ENCODE measurements at places on chromosomes 1 and 21. TPM values are rescaled to one million over a fixed set of nuclear protein-coding genes. Genes with fewer than 3 reads are reported as not detected.
A peak's percentile ranks its signal among the peaks of the same experiment; 100 is the strongest.

HAO2 gene
- polyA plus RNA-seq: not detected

KIF17 gene
- 1.4 TPM for polyA plus RNA-seq

IL23R gene
- not detected for polyA plus RNA-seq

ATPAF1 gene
- polyA plus RNA-seq: 36.5 TPM

OR2T35 gene
- not detected for polyA plus RNA-seq

CIART gene
- 6.3 TPM for polyA plus RNA-seq

S100A8 gene
- 144 TPM for polyA plus RNA-seq

OR2L2 gene
- polyA plus RNA-seq: not detected

MSH4 gene
- not detected for polyA plus RNA-seq

ITLN1 gene
- 1.5 TPM for polyA plus RNA-seq

FNBP1L gene
- 9.2 TPM for polyA plus RNA-seq

CTSS gene
- 17.7 TPM for polyA plus RNA-seq

SGIP1 gene
- 1.9 TPM for polyA plus RNA-seq

RHEX gene
- 2.4 TPM for polyA plus RNA-seq

DLGAP3 gene
- polyA plus RNA-seq: 0.25 TPM

IGFN1 gene
- polyA plus RNA-seq: 0.05 TPM

REN gene
- polyA plus RNA-seq: not detected

VASH2 gene
- 0.92 TPM for polyA plus RNA-seq

HPDL gene
- 6.6 TPM for polyA plus RNA-seq

DNA sequence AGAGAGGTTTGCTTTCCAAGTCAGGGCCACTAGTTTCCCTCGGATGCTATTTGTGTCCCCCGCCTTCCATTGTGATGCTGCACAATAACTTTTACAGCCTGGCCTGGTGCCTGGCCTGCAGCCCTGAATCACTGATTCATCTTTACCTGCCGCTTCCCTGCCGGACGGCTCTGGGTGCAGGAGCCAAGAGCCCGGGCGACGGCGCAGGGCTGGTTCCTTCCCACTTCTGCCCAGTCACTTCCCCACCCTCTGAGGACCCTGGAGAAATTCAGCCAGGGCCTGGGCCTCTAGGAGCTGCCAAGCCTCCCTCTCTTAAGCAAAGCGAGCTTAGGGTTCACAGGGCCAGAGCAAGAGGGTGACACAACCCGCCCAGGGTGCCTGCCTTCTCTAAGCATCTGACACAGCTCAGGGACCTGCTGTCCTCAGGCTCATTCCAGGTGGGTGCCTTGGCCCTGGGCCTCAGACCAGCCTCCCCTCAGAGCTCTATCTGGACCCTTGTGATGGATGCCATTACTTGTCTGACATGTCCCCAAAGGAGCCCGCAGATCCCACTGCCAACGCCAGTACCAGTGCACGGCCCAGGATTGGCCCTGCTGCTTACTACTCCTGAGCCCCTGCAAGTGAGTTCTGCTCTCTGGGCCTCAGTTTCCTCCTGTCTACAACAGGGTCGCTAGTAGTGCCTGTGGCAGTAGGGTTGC is 381.0 kb upstream of the VAMP3 start:
- no peak for DNase-seq

GRCh38 chr1:117821774-117822482 is 107.5 kb downstream of the GDAP2 start:
- DNase-seq: peak; percentile 51

DNA sequence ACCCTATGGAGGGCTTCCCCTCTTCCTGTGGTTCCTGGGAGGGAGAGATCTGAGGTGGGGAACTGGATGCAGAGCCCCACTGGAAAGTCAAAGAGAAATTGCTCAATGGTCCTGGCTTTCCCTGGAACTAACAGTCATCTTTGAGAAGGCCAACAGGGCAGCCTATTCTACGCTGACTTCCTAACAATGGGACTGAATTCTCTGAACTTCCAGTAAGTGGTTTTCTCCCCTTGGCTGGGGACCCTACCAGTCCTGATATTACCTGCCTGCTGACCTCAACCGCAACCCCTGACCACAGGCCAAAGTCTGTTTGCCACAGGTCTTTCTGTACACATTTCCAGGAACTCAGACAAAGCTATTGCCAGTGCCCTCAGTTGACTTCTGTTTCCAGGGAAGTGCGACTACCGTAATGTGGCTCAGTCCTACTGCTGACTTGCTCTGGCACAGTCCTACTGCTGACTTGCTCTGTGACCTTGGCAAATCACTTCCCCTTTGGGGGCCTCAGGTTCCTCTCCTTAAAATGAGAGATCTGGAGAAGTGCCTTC is 55.3 kb downstream of the C8B start:
- DNase-seq: peak; percentile 49

- DNase-seq: no peak
Measured at GRCh38 chr1:231776010-231776756, 149.6 kb downstream of the DISC1 start.

DNA sequence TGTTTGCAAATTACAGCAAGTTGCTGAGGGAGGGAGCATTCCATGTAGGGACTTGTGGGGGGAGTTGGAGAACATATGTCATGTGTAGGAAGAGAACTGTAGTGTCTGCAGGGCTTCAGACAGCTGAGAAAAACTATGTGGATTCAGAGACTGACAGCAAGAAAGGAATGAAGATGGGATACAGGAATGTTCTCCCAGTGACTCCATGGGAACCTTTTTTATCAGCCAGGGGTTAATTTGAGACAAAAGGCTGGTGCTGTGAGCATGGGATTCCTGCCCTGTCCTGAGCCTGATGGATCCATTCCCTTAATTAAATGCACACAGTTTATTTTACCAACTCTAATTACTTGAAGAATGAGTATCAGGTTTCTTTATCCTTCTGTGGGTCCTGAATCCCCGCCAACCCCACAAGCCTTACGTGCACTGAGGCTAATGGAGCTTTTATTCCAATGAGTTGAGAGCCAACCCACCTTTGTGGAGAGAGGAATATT is 26.5 kb upstream of the PLXNA2 start:
- no peak for DNase-seq

DNA sequence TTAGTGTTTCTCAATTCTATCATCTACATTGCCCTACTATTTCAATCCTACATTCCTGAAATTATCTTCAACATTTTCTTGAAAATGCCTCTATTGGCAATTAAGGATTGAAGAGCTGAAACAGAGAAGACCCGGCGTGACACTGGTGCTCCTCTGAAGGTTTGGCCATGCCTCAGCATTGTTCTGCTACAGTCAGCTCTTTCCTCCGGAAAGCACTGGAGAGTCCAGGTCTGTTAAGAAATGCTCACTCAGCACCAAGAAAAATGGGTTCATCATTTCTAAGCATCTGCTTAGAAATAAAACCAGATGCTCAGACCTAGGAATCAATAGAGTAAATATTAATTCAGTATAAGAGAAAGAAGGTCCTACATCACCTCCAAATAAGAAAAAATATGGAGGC is 58.8 kb downstream of the WARS2 start:
- no peak for DNase-seq

- DNase-seq: peak; percentile 65
Measured at GRCh38 chr1:66271216-66271903, 262.6 kb upstream of the SGIP1 start.

DNA sequence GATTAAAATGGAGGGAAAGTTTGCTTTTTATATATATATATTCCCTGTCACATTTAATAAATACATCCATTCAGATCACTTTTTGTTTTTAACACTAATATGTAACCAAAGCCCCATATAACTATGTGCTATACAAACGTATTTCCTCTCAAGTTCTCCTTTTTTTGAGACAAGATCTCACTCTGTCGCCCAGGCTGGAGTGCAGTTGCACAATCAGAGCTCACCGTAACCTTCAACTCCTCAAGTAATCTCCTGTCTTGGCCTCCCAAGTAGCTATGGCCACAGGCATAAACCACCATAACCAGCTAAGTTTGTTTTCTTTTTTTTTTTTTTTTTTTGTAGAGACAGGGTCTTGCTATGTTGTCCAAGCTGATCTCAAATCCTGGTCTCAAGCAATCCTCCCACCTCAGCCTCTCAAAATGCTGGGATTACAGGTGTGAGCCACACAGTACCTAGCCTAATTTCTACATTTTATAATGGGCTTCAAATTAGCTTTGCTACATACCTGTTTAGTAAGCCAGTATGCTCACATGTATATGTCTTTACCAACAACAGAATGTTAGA is 120.0 kb downstream of the TGFBR3 start:
- no peak for DNase-seq

DNA sequence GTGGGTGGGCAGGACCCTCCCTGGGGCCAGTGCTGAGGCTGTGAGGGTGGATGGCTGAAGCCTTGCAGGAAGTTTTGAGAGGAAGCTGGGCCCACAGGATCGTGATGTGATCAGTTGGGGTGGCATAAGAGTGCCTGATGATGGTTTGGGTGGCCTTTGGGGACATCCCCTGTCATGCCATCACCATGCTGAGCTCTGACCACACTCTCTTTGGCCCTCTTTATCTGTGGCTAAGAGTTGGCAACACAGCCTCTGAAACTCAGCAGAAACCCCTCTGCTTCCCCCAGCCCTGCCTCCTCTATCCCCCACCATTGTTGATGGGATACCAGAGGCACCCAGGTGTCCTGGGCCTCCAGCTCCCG is 19.8 kb downstream of the MIIP start:
- no peak for DNase-seq

DNA sequence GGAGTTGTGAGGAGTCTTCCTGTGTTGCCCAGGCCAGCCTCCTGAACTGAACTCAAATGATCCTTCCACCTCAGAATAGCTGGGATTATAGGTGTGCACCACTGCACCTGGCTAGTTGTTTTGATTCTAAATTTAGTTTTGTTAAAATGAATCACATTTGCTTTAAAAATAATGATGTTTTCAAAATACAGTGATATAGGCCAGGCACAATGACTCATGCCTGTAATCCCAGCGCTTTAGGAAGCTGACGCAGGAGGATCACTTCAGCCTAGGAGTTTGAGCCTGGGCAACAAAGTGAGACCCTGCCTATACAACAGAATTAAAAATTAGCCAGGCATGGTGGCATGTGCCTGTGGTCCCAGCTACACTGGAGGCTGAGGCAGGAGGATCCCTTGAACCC is 24.3 kb downstream of the RTCA start:
- no peak for DNase-seq

DNA sequence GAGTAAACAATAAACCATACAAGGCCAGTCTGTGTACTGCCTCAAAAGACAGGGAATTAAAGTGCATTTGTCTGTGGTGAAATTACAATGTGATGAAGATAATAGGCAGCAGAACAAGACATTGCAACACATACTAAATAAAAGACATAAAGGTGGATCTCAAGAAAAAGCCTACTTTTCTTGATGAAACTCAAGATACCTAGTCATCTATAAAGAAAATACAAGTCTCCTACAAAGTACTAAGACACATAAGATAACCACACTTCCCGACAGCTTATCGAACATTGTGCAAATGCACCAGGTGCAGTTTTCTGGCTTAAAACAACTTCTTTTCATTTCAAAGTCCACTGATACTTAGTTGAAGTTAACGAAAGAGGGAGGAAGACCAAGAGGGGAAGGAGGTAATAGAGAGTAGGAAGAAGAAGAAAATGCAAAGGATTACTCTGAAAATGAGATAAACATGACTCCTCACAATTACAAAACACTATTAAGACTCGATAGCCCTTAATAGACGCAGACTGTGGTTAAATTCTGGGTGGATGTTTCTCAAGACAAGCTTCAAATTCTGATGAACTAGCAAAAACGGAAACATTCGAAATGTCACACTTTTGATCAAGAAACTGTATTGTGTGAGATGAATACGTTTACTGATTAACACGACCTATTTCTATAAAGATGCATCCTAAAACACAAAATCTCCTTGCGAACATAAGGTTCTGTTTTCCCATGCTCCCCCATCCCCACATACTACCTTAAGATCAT is 2.0 kb downstream of the HNRNPR start:
- DNase-seq: peak; percentile 9

- DNase-seq: no peak
Measured at GRCh38 chr1:57024855-57025254, 59.0 kb upstream of the C8B start.

DNA sequence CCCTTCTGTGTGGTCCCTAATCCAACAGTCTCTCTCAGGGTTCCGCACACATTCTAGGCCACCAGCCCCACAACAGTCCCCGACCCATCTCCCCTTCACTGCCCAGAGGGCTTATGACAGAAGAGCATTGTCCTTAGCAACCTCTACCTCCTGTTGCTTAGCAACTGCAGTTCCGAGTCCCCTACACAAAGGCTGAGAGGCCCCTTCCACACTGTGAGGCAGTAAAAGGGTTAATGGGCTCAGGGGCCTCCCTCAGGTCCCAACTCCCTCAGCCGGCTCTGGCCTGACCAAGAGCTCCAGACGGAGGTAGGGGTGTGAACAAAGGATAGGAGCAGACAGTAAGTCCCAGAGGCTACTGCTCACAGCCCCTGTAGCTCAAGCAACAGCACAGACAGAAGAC is 4.3 kb downstream of the IGSF9 start:
- no peak for DNase-seq

GRCh38 chr1:35561297-35561971 is 3.8 kb downstream of the NCDN start:
- no peak for DNase-seq

- no peak for DNase-seq
Measured at GRCh38 chr1:53413175-53414001, 45.8 kb upstream of the DMRTB1 start.

GRCh38 chr1:93810316-93810715 is 68.7 kb downstream of the DNTTIP2 start:
- no peak for DNase-seq

DNA sequence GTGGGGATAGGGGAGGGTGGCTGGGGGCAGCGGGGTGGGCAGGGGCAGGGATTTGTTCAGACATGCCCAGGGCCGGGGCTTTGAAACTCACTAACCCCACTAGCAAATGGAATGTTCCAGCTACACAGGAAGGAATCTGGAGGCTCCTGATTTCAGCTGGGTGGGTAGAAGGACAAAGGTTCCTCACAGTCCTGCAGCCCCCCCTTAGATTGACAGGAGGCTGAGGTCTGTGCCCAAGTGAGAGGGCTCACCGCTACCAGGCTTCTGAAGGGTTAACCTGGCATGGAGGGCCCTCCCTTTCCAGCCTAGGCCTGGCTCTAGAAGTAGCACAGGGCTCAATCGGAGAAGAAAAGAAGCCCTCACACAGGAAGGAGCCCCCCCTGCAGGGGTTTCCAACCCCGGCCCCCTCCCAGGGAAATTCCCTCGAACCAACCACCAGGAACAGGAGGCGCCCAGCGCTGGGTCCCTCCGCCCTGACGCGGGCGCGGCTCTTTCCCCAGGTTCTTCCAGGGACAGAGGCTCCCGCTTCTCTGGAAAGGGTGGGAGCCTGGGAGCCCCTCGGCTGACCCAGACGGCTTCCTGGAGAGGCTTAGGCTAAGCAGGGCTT is 3.3 kb downstream of the EPHA2 start:
- DNase-seq: peak; percentile 70

DNA sequence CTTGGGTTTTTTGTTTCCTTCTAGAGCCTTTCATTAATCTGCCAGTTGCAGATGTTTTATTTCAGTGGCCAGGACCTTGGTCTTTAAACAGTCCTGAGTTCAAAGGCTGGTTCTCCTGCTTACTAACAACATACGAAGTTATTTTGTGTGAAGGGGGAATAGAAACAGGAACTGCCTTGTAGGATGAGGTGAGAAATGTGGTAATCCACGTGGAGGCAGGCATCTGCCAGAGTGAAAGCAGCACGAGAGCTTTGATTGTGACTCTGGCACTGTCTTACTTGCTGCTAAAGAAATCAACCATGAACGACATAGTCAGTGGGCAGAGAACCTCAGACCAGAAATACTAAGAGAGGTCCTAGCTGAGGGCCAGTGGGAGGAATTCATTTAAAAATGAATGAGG is 30.4 kb downstream of the TMEM63A start:
- DNase-seq: no peak

- DNase-seq: no peak
Measured at GRCh38 chr1:219563568-219563967, 49.3 kb downstream of the ZC3H11B start.

Measured in stomach (tissue), 19 donors.